CD4-positive, alpha-beta T cell treated with Interleukin-21 for 1 hour (primary cell): ENCODE measurements at places on chromosomes 2 and 18.
A peak's percentile ranks its signal among the peaks of the same experiment; 100 is the strongest.

- DNase-seq, result no peak
These were observed 991.5 kb upstream of the FANCL start for GRCh38 chr2:59232394-59233165.

- DNase-seq, result no peak
These were observed 218.5 kb downstream of the TRIB2 start for GRCh38 chr2:12935222-12935621.

DNA sequence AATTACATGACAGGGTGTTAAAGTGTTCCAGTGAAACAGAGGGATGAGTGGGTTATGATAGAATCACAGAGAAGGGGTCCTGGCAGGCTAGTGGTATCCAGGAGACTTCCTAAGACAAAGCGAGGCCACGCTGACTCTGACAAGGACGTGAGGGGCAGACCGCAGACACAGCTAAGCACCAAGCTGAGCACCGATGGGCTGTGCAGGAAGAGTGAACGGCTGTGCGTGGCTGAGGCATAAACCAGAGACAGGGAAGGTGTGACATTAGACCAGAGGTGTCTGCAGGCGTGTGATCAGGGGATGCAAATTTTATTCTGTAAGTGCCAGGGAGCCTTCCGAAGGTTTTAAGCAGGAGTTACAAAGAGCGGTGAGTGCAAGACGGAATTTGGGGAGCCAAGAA is 69.9 kb downstream of the PRELID3A start:
- no peak for DNase-seq

DNA sequence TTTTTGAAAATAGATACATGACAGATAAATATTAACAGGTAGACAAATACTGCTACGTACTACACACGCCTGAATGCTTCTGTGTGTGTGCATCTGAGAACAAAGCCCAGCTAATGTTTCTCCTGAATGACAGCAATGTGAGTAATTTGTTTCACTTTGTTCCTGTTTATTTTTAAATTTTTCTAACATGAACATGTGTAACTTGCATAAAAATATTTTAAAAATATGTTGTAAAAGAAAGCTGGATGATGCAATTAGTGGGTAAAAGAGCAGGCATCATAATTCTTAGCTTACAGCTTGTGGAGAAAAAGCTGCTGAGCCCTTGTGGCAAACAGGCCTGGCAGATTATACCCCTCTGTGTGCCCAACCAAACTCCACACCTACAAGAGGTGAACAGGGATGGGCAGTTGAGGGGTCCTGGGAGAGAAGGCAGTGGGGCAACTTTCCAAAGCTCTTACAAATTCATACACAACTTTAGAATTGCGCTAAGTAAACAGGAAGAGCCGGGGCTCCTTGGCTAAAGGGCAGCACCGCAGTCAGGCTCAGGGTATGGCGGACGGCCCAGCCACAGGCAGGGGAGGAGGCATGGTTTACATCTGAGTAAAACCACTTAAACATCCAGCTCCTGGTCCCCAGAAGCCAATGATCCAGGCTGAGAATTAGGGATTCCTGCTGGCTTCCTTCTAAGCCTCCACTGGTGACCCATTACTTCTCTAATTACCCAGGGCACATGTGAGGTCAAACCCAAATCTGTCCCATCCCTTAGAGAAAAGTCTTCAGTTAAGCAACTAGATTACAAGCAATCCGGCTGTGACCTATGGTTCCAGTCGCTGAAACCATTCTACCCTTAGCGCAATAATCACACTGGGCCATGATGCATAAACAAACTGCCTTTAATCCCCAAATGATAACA is 14.0 kb downstream of the PXDN start:
- DNase-seq, result no peak

DNA sequence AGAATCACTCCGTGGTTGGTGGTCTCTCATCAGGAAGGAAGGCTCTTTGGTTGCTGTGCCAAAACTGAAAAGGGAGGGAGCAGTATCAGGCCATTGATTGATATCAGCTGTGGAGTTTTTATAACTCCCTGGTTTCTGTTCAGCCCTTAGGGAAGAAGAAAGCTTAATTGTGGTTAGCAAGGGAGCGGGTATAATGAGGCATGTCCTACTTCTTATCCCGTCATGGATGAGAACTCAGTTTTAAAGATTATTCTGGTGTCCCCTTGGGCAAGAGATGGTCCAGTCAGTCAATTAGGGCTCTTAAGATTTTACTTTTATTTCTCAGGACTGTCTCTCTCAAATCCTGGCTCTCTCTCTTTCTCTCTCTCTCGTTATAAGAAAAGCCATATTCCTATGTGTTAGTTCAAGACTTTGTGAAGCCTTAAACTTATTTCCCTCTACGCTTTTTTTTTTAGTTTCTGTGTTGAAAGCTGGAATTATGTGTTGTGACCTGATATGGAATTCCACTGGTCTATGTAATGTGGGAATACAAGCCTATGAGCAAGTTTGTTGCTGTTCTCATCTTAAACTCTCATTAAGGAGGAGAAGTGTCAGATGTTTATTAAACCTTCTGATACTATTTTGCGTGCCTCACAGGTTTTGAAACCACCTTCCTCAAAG is 514.0 kb upstream of the CDH2 start:
- no peak for DNase-seq

GRCh38 chr2:38605298-38605830 is 2.6 kb upstream of the HNRNPLL start:
- DNase-seq, result no peak

GRCh38 chr2:132953771-132954170 is 283.8 kb upstream of the LYPD1 start:
- DNase-seq, result no peak

DNA sequence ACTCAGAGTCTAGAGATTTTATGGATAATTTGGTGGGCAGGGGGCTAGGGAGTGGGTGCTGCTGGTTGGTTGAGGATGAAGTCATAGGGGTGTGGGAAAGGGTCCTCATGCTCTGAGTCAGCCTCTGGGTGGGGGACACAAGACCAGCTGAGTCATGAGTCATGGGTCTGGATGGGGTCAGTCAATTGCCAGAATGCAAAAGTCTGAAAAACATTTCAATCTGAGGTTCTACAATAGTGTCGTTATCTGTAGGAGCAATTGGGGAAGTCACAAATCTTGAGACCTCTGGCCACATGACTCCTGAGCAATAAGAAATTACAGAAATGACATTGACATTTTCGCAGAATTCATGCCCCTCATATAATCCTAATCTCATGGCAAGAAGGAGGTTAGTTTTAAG is 15.1 kb downstream of the NMS start:
- no peak for DNase-seq

DNA sequence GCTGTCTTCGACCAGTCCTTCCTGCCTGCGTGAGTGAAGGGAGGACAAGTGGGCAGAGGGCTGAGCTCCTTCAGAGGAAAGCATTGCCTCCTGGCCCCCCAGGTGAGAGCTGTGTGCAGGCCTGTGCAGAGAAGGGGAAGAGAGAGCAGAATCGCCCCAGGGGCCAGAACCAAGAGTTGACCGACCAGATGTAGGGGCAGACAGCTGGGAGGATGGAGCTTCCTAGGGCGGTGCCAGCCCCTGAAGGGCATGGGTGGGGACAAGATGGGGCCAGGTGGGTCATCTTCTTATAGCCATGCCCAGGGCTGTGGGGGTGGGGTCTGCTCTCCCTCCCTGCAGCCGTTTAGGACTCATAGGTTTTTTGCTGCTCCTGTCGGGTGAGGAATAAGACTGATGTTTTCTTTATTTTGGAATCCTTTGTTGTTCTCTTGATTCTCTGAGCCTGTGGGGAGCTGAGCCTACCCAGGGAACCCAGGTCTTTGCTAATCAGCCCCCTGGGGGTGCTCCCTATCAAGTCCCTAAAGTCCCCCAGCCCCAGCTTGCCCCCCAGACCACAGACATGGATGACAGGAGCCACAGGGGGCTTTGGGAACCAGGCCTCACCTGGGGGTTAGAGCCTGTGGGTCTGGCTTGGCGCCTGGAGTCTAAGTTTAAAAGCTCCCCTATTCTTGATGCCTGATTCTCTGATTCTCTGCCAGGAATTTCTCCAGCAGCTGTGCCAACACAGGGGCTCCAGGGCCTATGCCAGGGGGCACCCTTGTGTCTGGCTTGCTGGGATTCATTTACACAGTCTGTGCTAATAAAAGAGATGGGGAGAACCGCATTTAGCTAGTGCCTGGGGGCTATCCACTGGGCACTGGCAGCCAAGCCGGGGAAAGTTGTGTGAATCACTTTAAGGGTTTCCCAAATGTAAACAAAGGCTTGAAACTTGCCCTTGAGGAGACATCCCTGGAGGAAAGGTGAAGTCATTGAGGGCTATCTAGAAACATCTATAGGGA is 9.3 kb upstream of the EFHD1 start:
- DNase-seq, result no peak

DNA sequence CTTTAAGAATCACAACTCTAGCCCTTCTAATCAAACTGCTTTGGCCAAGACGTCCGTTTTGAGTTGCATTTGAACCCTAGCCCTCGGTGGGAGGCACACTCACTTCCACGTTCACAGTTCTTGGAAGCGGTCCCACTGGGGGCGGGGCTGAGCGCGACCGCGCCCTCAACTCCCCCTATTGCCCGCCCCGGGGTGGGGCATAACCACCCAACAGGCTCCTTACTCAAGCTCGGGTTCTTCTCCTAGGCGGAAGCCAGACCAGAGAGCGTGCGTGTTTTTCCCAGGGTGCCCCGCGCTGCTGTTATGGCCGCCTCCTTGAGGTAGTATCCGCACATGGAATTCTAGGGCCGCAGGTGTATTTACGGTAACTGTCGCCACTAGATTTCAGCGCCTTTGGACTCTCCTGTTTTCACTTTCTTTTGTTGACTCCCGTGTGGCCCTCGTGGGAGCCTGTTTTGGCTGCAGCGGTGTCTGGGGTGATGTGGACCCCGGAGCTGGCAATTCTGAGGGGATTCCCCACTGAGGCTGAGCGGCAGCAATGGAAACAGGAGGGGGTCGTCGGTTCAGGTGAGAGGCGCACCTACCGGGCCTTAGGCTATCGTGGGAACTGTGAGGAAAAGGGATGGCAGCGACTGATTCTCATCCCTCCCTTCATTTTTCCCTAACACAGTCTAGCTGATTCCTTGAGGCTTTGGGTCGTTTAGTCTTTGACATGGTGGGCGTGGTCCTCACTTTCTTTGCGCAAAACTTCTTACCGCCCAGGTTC is at the start of gene TTC27:
Gene TTC27 (plus strand): TSS at position 237 of the 766 bp plus-strand sequence. CDS start 243 bp downstream, at position 480.
- DNase-seq, result peak; percentile 95
